A549 treated with CORT108297 at 1 μM for 4 hours (cell line): ENCODE measurements at places on chromosomes 3 and 15. TPM values are rescaled to one million over a fixed set of nuclear protein-coding genes. Genes with fewer than 3 reads are reported as not detected.

The WWTR1 gene
- 92.7 to 122 TPM (median 112 TPM) in 5 replicates for total RNA-seq

The C3orf33 gene
- 6.2 to 7.7 TPM (median 6.7 TPM) in 5 replicates for total RNA-seq

The GPR62 gene
- not detected in 5 replicates for total RNA-seq

The B2M gene
- 399 to 485 TPM (median 437 TPM) in 5 replicates for total RNA-seq

The CASR gene
- total RNA-seq: not detected in 5 replicates

The STAC gene
- total RNA-seq: 2.1 to 2.7 TPM (median 2.4 TPM) in 5 replicates

The GHSR gene
- not detected in 5 replicates for total RNA-seq
